ENCODE measurements at places on chromosomes 3 and 15.

DNA sequence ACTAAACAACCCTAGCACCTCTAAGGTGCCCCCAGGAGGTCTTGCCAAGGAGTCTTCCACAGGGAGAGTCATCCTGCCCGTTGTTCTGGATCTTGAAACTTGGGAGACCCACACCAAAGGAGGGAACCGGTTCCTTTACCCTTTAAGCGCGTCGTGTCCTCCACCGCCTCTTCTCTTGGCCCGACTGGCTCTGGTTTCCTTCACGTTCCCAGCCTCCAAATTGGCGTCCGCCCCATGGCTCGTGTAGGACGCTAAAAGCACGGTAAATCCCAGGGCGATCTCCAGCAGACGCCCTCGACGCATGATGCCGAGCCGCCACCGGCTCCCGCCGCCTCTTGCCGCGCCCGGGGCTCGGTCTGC lies 1.1 kb downstream of the FBN1 start:
- DNase-seq = no peak

DNA sequence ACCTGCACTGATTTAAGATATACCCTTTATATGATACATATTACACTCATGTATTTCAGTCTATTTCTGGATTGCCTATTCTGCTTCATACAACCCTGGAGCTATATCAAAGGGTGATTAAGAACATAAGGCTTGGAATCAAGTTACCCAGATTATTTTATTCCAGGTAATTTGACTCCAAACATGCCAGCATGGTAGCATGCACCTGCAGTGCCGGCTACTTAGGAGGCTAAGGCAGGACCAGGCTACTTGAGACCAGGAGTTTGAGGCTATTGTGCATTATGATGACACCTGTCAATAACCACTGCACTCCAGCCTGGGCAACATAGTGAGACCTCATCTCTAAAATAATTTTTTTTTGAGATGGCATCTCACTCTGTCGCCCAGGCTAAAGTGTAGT lies 50.4 kb upstream of the NEO1 start:
- DNase-seq = no peak

DNA sequence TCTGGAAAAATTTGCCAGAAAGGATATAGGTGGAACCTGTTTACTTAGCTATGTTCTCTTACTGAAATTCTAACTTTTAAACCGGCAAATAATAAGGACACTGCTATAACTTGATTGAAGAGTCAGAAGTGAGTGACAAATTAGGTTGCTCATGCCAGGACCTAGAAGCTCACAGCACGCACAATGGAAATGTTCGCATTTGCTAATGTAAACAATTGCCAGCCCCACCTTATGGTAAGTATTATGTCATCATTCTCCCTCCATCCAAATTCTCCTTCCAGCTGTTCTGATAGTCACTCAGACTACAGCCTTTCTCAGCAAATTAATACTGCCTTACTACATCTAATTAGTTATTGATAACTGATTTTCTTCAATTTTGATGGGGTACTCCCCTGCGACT lies 4.8 kb upstream of the STXBP5L start:
- DNase-seq = no peak

GRCh38 chr15:101001796-101002195 lies 82.6 kb downstream of the LRRK1 start:
- no peak for DNase-seq

GRCh38 chr15:88832820-88833730 lies 29.8 kb downstream of the ACAN start:
- no peak for DNase-seq

- DNase-seq = no peak
Observed at GRCh38 chr3:131690800-131691199, 188.0 kb upstream of the MRPL3 start.

- no peak for DNase-seq
Observed at GRCh38 chr3:4043867-4044575, 244.8 kb downstream of the LRRN1 start.

GRCh38 chr15:95018888-95019545 lies 787.7 kb downstream of the MCTP2 start:
- peak; percentile 88 for DNase-seq

DNA sequence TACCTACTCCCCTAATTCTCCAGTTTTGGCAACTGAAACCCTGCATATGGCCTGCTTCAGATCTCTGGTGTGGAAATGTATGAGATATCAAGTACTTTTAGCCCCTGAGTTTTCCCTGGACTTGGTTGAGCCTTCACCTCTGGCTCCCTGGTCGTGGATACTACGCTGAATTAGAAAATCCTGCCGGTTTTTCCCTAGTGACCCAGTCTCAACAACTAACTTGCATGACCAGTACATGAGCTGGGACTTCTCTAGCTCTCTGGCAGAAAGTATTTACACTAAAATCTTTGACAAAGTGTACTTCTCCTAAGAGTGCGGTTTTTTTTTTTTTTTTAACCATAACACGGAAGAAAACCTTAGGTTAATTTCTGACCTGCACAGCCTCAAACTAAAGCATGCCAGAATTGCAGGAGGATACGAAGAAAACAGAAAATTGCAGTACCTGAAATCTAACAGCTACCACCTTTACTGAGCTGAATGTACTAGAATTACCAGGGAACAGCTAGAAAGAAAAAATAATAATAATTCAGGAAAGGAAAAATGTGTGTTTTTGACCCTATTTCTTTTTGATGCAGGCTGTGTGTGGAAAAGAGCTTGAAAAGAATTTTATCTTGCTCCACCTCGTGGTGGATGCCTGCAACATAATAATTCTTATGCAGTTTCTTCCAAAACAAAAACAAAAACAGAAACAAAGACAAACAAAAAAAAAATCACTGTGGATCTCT lies 165.6 kb downstream of the GMNC start:
- DNase-seq = peak; percentile 55

DNA sequence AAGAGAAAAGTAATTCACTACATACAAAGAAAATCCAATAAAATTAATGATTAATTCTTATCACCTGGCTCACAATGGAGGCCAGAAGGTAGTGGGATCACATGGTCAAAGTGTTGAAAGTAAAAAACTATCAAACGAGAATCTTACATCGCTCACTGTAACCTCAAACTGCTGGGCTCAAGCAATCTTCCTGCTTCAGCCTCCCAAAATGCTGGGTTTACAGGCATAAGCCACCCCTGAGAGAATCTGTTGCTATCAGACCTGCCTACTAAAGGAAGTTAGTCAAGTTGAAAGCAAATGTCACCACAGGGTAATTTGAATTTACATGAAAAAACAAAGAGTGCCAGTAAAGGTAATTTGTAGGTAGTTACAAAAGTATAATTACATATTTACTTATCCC lies 103.3 kb downstream of the PCCB start:
- DNase-seq = no peak

DNA sequence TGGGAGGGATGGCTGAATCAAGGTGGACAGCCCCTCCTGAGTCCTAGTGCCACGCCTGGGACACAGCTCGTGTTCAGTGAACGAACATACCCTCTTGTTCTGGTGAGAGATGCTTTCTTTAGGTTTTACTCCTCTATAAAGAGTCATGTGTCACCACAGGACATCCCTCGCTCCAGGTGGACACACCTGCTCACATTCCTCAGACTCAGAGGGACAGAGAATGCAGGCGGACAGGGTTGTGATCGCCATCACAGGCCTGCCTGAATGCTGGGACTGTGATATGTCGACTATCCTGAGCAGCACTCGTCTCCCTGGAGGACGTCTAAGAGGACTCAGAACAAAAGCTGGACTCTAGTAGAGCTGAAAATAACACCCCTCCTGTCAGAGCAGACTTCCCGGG lies 96.4 kb upstream of the SNRPA1 start:
- no peak for DNase-seq

Data from amniotic epithelial cell (primary cell).